ENCODE measurements at places on chromosomes 3 and 15. TPM values are rescaled to one million over a fixed set of nuclear protein-coding genes. Genes with fewer than 3 reads are reported as not detected.

DNA sequence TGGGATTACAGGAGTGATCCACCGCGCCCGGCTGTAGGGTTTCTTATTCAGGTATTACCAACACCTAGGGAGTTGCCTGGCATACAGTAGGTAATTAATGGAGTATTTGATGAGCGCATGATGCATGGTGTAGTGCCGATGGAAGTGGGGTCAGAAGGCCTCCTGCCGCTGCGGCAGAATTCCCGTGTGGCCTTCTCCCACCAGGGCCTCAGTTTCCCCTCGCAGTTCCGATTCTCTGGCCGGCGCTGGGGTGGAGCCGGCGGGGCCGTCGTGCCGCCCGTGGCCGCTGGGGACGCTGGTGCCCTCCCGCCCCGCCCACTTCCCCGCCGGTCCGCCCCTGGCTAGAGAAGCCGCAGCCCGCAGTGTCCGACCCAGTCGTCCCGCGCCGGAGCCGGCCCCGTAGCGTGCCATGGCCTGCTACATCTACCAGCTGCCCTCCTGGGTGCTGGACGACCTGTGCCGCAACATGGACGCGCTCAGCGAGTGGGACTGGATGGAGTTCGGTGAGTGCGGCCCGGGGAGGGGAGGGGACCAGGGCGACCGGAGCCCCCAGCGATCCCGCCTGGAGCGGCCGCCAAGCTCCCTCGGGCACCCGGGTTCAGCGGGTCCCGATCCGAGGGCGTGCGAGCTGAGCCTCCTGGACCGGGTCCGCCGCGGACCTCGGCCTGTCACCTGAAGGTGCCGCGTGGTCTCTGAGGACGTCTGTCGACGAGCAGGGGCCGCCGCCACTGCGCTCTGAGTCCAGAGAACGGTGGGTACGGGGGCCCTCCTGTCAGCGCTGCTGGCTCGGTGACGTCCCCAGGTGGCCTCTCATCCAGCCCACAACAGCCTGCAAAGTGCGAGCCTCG lies at the start of gene IRAK2:
IRAK2 (plus strand) TSS at position 374 of the 848 bp plus-strand sequence; CDS start at position 410, 36 bp downstream.
- DNase-seq, result no peak

DNA sequence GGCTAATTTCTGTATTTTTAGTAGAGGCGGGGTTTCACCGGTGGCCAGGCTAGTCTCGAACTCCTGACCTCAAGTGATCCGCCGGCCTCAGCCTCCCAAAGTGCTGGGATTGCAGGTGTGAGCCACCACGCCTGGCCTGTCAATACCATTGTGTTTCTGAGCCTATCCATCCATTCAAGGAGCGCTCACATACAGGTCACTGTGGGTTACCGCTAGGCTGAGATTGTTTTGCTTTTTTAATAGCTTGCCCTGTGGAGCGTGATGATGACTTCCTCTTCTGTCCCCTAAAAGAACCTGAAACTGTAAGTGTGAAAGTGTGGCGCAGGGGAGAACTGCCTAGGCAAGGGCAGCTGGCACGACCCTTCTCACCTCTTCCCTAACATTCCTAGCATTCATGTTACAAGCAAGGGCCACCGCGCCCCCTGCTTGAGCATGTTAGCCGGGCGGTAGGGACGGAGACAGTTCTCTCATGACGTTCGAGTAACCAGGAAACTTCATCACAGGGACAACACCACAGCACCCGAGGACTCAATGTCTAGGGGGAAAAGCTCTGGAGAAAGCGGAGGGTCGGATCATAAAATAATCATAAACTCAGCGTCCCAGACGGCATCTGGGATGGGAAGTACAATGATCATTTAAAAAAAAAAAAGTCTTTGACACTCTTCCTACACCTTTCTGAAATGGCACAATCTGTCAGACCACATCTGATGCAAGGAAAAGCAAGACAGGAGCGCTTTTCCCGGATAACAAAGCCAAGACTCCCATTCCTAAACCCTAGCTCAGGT lies 790 bp downstream of the LAMP3 start:
- DNase-seq, result peak; percentile 12

GRCh38 chr15:44148580-44148979 lies 46.5 kb downstream of the FRMD5 start:
- no peak for DNase-seq

DNA sequence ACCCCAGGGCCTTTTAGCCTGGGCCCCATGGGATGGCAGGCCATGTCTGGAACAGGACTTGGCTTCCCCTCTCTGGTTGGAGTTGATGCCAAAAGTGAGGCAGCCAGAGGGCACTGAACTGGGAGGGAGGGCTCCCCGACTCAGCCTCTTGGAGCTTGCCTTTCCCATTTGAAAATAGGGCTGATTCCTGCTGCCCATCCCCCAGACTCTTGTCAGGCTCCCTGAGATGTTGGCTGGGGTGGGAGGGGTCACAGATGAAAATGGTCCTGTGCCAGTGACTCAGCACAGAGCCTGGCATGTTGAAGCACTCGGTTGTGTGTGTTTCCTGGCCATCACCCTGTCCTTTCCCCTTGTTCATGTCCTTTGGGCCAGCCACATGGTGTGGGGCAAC lies 6.6 kb downstream of the PPCDC start:
- DNase-seq, result peak; percentile 12

DNA sequence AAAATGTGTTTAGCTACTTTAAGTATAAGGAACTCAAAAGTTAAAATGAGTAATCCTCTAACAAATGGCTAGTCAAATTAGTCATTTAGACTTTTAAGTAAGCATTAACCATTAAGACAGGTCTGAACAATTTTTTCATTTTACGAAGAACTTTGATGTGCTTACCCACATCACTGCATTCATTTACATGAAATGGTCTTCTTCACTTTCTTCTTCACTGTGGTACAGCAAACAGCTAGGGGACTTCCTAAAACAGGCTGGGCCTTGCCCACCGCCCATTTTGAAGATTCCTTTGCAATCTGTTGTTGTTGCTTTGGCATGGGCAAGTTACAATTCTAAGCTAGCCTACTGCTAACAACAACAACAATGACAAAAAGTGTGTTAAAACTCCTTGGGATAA lies 67.4 kb downstream of the CBLB start:
- DNase-seq, result peak; percentile 65

DNA sequence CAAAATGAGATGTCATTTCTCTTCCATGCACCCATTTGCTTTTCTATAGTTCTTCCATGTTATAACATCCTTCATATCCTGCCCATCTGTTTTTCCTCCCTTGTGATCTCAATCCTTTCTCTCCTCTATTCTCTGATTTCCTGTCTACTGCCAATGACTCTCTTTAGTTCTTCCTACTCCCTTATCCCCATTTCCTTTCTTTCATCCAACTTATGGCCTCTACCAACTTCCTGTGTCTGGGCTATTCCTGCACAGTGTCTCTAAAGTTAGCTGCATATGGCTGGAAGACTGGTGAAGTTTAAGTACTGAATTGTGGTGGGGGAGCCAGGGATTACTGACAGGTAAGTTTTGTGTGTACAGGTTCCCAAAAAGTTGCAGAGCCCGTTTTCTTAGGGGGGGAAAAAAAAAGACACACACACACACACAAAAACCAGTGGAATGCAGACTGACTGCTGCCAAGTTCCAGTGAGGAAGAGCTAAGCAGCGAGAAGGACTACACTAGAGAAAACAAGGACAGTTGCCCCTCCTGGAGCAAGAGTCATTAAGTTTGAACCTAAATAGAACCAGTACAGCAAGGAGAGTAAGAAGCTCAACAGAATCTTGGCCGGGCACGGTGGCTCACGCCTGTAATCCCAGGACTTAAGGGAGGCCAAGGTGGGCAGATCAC lies 28.8 kb downstream of the XRN1 start:
- no peak for DNase-seq

DNA sequence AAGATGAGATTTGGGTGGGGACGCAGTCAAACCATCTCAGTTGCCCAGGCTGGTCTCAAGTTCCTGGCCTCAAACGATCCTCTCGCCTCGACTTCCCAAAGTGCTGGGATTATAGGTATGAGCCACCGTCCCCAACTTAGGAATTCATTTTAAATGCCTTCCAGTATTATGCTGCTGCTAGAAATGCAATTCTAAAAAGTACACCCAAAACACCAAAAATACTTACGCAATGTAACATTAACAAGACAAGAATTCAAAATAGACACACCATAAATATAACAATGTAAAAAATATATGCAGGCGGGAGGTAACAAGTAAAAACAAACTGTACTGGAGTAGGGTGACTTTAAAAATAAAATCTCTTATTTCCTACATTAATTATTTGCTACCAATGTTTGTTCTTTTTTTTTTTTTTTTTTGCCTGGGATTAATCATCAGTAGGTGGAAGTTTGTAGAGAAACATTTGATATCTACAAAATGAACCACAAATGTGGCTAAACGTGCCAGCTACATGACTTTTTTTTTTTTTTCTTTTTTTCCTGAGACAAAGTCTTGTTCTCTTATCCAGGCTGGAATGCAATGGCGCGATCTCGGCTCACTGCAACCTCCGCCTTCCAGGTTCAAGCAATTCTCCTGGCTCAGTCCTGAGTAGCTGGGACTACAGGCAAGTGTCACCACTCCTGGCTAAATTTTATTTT lies 56.8 kb downstream of the SETMAR start:
- DNase-seq, result peak; percentile 10

DNA sequence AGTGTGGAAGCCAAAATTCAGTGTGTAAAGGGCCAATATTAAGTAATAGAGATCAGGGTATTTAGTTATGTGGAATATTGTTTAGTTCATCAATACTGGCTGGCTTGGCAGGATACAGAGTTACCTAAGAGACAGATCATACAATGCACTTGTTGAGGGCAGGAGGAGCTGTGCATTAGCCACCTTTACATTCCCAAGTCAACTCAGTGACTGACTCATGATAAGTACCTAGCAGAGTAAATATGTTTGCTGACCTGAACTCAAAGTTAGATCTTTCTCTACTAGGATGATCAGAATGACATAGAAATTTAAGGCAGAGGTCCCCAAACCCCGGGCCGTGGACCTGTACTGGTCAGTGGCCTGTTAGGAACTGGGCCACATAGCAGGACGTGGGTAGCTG lies 3.5 kb upstream of the ABHD17C start:
- DNase-seq, result peak; percentile 72

The STRIT1 gene
- not detected for total RNA-seq

Measured in bronchial epithelial cell (primary cell).